ENCODE measurements at places on chromosomes 7 and 10.

- no peak for DNase-seq
- no peaks in the 10 kb centered on the region for H3K27me3 ChIP-seq
- H3K4me1 ChIP-seq: no peaks in the 10 kb centered on the region
- H3K4me3 ChIP-seq: no peak overlapping the region
- H3K27ac ChIP-seq: no peak overlapping the region
- H3K36me3 ChIP-seq: no peaks in the 10 kb centered on the region
Observed at GRCh38 chr10:33804584-33804983, 470.1 kb upstream of the NRP1 start.

DNA sequence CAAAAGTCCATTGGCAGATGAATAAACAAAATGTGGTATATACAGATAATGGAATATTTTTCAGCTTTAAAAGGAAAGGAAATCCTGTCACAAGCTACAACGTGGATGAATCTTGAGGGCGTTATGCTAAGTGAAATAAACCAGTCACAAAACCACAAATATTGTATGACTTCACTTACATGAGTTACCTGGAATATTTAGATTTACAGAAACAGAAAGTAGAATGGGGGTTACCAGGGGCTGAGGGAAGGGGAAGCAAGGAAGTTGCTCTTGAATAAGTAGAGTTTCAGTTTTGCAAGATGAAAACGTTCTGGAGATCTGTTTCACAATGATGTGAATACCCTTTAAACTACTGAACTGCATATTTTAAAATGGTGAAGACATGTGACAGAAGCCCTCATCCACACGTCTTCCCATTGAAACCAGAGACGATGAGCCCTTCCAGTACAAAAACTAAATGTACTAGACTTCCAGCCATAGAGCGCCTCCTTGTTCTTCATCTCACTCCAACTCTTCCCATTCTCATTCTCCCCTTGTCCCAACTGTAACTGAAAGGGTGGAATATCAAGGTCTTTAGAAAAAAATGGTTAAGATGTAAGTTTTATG is 62.4 kb downstream of the MICU1 start:
- no peak overlapping the region for H3K4me3 ChIP-seq
- no peaks in the 10 kb centered on the region for H3K36me3 ChIP-seq
- no peak for DNase-seq
- H3K27ac ChIP-seq: no peak overlapping the region

GRCh38 chr10:116615199-116615776 is 5.5 kb upstream of the PNLIPRP2 start:
- no peak overlapping the region for H3K27ac ChIP-seq
- H3K27me3 ChIP-seq: no peaks in the 10 kb centered on the region
- no peaks in the 10 kb centered on the region for H3K4me1 ChIP-seq
- no peak overlapping the region for H3K4me3 ChIP-seq
- no peaks in the 10 kb centered on the region for H3K36me3 ChIP-seq

DNA sequence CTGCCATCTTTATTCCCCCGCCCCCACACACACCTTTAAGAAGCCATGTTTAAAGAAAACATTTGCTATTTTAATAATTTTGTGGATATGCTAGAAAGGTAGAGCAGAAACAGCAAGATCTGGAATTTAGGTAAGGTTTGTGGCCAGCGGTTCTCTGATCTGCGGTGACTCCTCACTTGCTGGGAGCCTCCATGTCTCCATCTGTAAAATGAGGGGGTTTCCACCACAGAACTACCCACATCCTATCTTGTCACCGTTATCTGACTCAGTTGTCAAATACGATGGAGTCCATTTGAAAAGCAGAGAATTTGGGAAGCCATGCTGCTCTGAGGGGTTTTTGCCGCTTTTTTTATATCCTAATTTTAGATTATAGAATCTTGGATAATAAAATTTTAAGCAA is 23.3 kb downstream of the MACC1 start:
- H3K27me3 ChIP-seq: no peaks in the 10 kb centered on the region
- no peaks in the 10 kb centered on the region for H3K4me1 ChIP-seq
- H3K36me3 ChIP-seq: no peaks in the 10 kb centered on the region
- no peak for DNase-seq
- no peak overlapping the region for H3K4me3 ChIP-seq

- no peak overlapping the region for H3K4me3 ChIP-seq
- H3K27ac ChIP-seq: no peak overlapping the region
- no peak for DNase-seq
- no peaks in the 10 kb centered on the region for H3K36me3 ChIP-seq
- H3K27me3 ChIP-seq: no peaks in the 10 kb centered on the region
Observed at GRCh38 chr10:121183236-121183635, 332.1 kb downstream of the WDR11 start.

DNA sequence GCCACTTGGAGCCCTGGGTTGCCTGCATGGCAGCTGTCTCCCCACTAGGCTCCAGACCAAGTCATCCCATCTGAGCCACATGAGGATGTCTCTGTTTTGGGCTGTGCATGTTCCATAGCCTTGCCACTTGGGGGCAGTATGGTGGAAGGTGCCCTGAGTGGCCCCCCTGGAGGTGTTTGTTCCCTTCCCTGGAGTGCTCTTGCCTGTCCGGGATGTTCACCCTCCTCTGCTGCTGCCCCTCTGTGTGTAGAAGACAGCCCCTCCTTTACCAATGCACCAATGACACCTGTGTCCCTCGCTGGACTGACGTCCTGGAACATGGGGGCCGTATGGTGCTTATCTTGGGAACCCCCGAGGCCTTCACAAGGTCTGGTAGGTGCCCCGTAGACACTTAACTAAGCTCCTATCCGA is 100.2 kb downstream of the ACTR3B start:
- H3K27me3 ChIP-seq: no peaks in the 10 kb centered on the region
- no peaks in the 10 kb centered on the region for H3K36me3 ChIP-seq
- no peak overlapping the region for H3K27ac ChIP-seq
- DNase-seq: no peak
- H3K4me3 ChIP-seq: no peak overlapping the region
- no peaks in the 10 kb centered on the region for H3K4me1 ChIP-seq

GRCh38 chr10:70459061-70459773 is 17.7 kb upstream of the NODAL start:
- H3K4me1 ChIP-seq: no peaks in the 10 kb centered on the region
- no peak overlapping the region for H3K4me3 ChIP-seq
- no peaks in the 10 kb centered on the region for H3K36me3 ChIP-seq
- H3K27me3 ChIP-seq: no peaks in the 10 kb centered on the region
- no peak for DNase-seq
- no peak overlapping the region for H3K27ac ChIP-seq

GRCh38 chr7:151416941-151417315 is 7.1 kb upstream of the WDR86 start:
- peaks cover 11% of the 10 kb centered on the region for H3K4me1 ChIP-seq
- no peak overlapping the region for H3K27ac ChIP-seq
- H3K4me3 ChIP-seq: no peak overlapping the region
- no peak for DNase-seq
- no peaks in the 10 kb centered on the region for H3K36me3 ChIP-seq

DNA sequence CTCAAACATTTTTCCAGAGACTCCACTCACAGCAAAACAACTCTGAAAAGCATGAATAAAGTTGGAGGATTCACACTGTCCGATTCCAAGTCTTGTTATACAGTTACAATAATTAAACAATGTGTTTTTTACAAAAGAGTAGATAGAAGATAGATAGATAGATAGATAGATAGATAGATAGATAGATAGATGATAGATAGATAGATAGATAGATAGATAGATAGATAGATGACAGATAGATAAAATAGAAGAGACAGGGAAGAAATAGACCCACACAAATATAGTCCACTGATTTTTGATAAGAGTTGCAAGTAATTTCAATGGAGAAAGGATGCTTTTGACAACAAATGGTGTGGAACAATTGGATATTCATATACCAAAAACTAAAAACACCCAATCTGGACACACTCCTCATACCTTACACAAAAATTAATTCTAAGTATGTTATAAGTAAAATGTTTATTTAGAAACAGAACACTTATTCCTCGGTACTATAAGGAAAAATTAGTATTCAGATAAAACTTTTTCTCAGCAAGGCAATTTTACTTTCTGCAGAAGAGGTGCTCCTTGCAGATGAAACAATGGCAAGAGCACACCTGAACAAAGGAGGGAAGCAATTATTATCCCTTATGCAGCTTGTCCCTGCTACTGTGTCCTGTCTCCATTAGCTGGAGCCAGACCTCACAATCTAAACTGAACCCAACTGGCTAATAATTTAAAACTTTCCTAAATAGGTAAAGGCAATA is 5.7 kb upstream of the TAS2R39 start:
- no peaks in the 10 kb centered on the region for H3K4me1 ChIP-seq
- H3K4me3 ChIP-seq: no peak overlapping the region
- no peaks in the 10 kb centered on the region for H3K36me3 ChIP-seq

DNA sequence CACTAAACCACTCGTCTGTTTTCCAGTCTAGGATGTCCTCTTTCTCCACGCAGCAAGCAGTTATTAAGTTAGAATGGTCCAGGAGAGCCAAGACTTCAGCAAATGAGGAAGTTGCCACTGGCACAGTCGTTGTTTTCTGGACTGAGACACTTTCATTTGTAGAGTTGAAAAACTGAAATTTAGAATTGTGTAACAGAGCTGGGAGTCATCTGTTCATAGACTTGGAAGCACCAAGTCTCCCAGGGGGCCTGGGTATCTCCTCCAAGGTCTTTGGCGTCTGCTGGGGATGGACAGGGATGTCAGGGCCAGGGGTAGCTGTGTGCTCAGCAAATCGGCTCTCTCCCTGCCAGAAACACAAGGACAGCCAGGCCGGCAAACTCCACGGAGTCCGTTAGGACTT is 208.4 kb downstream of the FANK1 start:
- DNase-seq: no peak
- H3K4me1 ChIP-seq: no peaks in the 10 kb centered on the region
- no peak overlapping the region for H3K4me3 ChIP-seq
- H3K27ac ChIP-seq: no peak overlapping the region
- H3K27me3 ChIP-seq: no peaks in the 10 kb centered on the region

All from right lobe of liver (tissue), 6 donors.